ENCODE measurements at places on chromosomes 2 and 18. TPM values are rescaled to one million over a fixed set of nuclear protein-coding genes. Genes with fewer than 3 reads are reported as not detected.

DNA sequence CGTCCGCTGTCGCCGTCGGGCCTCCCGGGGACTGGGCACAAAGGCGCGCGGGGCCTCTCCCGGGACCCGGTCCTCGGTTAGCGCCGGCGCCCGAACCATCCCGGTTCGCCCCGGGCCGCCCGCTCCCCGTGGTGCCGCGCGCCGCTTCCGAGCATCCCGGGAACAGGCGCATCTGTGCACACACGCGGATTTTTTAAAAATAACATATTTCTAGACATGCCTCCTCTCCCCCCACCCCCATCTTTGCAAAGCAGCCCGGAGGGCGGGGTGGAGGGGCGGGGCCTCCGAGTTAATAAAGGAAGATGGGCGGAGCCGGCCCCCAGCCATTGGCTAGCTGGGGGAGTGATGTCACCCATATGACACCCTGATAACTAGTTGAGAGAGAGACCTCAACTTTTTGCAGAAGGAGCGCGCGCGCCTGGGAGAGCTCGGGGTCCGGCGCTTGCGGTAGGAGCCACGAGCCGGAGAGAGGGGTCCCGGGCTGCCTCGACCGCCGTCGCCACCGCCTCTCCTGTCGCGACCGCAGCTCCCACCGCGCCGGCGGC, at the start of gene SOX11:
TSS of gene SOX11 (plus strand) at position 400 of the 545 bp plus-strand sequence. CDS start 338 bp downstream, outside the sequence.
- H3K36me3 ChIP-seq = no peaks in the 10 kb centered on the region
- H3K4me3 ChIP-seq = no peak within 1 kb of the TSS
- H3K27ac ChIP-seq = no peak within 1 kb of the TSS
- peaks cover 14% of the 10 kb centered on the region for H3K4me1 ChIP-seq

DNA sequence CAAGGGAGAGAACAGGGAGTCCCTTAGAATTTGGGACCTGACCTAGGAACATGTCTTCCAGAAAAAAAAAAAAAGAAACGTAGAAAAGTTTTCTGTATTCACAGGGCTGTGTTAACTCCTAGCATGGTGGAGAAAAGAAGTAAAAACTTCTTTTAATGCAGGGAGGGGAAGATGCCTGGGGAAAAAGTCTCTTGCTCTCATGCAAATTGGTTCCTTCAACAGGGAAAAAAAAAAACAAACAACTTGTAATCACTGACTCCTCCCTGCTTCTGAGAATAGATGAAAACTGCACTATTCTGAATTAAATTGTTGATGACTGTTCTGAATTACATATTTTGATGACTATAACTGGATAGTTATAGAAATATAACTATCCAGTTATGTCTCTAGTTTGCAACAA, 933.2 kb downstream of the TRIB2 start:
- no peaks in the 10 kb centered on the region for H3K36me3 ChIP-seq
- no peaks in the 10 kb centered on the region for H3K27me3 ChIP-seq
- H3K4me3 ChIP-seq = no peak overlapping the region
- no peak overlapping the region for H3K27ac ChIP-seq

- H3K27ac ChIP-seq = no peak overlapping the region
- H3K36me3 ChIP-seq = no peaks in the 10 kb centered on the region
- no peaks in the 10 kb centered on the region for H3K4me1 ChIP-seq
- DNase-seq = no peak
- H3K4me3 ChIP-seq = no peak overlapping the region
- no peaks in the 10 kb centered on the region for H3K27me3 ChIP-seq
These were observed 145.2 kb downstream of the GALNT3 start for GRCh38 chr2:165648801-165649200.

Gene RAX
- polyA plus RNA-seq = not detected

Gene METTL8
- polyA plus RNA-seq = 24.3 TPM

Measured in B cell (primary cell).